ENCODE measurements at places on chromosomes 16 and 17.

- peak; percentile 42 for DNase-seq
Measured at GRCh38 chr16:3022684-3023414, 893 bp downstream of the HCFC1R1 start.

- no peak for DNase-seq
Measured at GRCh38 chr16:50526249-50526648, 21.9 kb upstream of the NKD1 start.

- no peak for DNase-seq
Measured at GRCh38 chr17:30443721-30444120, 33.5 kb upstream of the GOSR1 start.

- DNase-seq = no peak
Measured at GRCh38 chr17:29066047-29066446, 23.1 kb downstream of the PIPOX start.

DNA sequence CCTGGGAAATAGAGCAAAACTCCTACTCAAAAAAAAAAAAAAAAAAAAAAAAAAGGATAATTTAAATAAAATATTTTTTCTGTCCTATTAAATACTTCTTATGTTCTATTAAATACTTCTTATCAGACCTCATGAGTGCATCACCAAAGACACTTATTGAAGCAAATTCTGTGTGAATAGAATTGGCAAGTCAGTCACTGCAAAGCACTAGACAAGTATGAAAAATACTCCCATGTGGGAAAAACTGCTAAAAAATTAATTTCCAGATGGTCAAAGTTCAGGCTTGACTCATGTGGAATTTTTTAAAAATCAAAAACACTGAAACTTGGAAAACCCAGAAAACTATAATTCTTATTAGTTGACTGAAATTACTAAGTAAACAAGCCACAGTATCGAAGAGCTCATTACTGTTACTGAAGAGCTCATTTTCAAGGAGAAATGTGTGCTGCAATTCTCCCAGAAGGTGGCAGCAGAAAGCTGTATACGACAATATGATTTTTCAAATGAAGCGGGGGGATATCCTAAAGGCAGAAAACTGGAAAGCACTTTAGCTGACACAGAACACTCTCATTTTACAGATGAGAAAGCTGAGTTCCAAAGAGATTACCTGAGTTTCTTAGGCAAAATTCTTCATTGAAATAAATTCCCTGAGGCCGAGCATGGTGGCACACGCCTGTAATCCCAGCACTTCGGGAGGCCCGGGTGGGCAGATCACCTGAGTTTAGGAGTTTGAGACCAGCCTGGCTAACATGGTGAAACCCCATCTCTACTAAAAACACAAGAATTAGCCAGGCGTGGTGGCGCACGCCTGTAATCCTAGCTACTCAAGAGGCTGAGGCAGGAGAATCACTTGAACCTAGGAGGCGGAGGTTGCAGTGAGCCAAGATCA lies 15.9 kb upstream of the FBXO47 start:
- DNase-seq = peak; percentile 66

DNA sequence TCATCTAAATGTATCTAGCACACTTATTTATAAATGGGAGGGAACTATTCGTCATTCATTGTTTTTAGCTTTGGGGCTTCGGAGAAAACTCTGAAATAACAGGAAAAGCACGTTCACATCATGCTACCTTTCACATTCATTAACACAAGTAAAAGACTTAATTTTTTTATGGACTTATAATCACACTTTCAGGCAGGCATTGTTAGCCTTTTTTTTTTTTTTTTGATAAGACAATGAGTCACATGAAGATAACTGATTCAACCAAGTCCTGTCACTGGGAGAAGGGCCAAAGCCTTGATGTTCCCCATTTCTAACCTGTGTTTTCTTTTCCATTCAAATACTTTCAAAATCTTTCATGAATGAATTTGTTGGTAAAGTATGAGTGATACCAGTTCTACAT lies 631.3 kb upstream of the CA10 start:
- DNase-seq = no peak

GRCh38 chr16:70467113-70467512 lies 12.7 kb downstream of the FCSK start:
- peak; percentile 25 for DNase-seq

DNA sequence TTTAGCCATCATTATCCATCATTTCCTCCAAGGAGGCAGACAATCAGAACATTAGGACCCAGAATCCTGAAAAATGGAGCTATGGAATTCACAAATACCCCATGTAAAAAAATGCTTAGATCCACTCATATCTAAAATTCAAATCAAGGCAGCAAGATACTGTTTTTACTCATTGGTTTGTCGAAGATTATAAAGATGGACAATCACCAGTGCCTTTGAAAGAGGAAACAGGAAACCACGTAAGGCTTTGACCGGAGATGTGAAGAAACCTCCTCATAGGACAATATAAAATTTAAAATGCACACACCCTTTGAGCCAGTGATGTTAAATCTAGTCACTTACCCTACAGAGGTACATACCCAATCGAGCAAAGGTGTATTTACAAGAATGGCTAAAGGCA lies 130.0 kb downstream of the XYLT1 start:
- DNase-seq = no peak

DNA sequence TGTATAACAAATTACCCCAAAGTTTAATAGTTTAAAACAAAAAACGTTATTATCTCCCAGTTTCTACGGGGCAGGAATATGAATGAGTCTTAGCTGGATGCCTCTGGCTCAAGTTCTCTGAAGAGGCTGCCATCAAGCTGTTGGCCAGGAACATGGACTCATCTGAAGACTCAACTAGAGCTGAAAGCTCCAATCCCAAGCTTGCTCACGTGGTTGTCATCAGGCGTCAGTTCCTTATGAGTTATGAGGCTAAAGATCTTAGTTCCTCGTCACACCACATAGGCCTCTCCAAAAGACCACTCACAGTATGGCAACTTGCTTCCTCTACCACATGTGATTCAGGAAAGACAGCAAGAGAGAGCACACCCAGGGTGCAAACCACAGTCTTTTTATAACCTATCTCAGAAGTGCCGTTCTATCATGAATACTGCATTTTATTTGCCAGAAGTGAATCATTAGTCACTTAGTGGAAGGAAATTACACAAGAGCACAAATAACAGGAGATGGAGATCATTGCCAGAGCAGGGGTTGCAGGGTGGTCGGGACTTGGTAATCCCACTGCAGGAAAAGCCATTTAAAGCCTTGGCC lies 48.7 kb upstream of the NLK start:
- DNase-seq = no peak

- DNase-seq = no peak
Measured at GRCh38 chr17:75410141-75410540, 4.7 kb upstream of the GRB2 start.

GRCh38 chr17:73911726-73912372 lies 267.6 kb upstream of the SDK2 start:
- DNase-seq = no peak

DNA sequence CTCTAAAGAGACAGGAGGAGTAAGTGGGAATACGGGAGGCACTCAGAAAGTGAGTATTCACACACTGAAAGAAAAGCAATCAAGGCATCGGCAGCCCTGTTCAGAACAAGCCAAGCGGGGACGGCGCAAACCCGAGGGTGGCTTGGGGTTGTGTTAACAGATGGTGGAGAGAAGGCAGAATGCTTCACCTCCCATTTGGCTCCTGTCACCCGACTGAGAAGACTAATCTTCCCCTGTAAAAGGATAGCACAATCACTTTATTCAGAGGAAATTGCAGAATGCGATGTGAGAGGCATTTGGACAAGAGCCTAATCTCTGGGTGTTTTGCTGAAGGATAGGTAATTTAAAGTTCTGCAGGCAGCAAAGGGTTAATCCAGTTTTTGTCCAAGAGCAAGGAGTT lies 119.3 kb upstream of the WSCD1 start:
- no peak for DNase-seq

- no peak for DNase-seq
Measured at GRCh38 chr17:27868565-27868964, 24.6 kb downstream of the LYRM9 start.

DNA sequence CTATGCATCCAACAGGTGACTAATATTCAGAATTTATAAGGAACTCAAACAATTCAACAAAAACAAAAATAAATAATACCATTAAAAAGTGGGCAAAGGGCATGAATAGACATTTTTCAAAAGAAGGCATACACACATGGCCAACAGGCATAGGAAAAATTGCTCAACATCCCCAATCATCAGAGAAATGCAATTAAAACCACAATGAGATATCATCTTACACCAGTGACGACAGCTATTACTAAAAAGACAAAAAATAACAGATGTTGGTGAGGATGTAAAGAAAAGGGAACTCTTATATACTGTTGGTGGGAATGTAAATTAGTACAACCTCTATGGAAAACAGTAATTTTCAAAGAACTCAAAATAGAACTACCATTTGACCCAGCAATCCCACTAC lies 250.4 kb upstream of the N4BP1 start:
- DNase-seq = no peak

DNA sequence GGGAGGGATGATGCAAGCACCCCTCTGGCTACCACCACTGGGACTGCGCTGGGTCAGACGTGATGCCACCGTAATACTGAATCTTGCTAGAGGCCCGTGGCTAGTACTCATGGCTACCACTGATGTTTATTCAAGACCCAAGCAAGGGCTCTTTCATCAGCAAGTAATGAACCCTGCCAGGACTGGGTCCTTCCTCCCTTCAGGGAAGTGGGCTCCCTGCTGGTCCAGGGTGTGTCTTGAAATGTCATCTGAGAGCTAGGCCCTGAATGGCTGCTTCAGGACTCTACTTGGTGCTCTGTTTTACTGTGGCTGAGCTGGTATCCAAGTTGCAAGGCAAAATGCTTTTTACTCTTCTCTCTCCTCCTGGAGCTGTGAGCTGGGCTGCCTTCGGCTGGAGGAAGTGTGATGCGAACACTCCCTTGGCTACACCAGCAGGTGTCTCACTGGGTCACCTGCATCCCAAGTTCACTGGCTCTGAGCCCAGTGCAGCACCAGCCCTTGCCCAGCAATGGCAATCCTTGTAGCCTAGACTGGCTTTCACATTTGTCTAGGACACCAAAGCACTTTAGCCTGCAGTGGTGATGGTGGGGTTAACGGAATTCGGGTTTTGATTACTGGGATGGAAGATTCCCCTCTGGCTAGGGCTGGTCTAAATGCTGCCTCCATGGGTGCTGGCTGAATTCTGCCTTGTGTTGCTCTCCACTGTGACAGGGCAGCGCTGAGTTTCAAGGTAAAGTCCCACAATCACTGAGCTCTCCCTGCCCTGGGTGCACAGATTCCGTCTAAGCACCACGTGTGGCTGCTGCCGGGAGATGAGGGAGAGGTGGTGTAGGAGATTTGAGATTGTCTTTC lies 98.6 kb downstream of the USP22 start:
- peak; percentile 31 for DNase-seq

GRCh38 chr17:83071365-83071764 lies 8.0 kb upstream of the METRNL start:
- no peak for DNase-seq

DNA sequence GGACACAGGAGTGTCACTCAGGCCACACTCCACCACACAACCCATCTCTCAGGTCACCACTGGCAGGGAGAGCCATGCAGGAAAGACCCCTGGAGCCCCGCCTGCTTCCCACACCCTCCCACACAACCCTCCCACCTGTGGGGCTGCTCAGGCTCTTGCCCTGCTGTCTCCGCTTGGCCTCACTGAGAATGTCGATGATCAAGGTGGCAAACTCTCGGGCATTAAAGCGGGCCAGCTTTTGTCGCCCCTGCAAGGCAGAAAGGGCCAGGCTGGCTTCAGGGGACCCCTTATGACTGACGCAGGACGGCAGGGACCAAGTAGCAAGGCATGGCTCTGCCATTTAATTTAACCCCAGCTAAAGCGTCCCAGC lies 8.5 kb downstream of the TP53I13 start:
- no peak for DNase-seq

GRCh38 chr17:74901353-74902135 lies 8.1 kb upstream of the FADS6 start:
- DNase-seq = no peak

DNA sequence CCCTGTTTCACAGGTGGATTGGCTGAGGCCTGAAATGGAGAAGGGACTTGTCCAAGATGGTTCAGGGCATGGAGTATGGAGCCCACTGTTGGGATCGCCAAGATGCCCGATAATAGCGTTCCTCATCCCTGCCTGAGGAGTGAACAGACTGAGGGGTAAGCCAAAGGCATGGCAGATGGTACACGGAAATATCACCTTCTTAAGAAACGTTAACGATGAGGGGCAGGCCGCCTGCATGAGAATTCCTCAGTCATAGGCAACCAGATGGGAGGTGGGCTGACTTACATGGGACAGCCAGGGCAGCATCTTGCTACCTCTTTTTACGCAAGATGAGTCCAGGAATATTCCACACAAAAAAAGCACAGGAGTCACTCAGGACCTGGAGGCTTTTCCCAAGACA lies 188.1 kb downstream of the CCDC182 start:
- DNase-seq = no peak

DNA sequence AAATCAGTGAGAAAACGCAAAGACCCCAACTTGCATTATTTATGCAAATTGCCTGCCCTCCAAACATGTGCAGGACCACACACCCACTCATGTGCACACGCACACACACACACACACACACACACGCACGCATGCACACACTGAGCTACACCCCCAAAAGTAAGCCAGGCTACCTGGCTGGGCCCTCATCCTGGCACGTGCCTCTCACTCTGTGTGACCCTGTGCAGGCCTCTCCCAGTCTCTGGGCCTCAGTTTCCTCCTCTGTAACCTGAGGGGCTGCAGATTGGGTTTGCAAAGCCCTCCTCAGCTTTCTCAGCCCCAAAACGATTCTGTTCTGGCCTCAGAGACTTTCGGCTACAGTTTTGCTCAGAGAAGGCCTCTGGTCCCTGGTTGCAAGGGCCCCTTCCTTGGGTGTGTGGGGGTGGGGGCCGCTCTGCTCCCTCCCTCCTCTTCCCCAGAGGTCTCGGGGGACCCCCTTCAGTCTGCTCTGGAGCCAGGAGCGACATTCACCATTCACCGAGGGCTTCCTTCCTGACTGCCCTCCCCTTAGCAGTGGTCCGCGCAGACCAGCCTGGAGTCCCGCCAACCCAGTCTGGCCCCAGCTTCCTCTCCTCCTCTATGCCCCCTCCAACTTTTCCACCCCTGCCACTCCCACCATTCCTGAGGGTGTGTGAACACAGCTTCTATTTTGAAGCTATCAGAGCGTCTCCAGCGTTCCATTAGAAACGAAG lies 5.4 kb upstream of the PIK3R6 start:
- no peak for DNase-seq

DNA sequence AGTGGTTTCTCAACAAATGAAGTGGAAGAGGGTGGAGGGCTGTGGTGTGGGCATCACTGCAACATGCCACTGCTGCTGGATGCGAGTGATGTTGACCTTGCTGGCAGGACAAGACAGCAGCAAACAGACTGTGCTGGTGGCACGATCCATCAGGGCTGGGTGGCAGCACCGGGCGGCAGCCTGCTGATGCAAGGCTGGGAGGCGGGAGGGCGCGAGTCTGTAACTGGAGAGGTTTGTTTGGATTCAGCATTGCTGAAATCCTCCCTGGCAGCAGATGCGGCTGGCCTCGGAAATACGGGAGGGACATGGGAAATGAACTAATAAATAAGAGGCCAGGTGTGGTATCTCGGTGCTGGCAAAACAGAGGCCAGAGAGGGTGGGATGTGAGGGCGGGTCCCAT lies 224.2 kb downstream of the ENGASE start:
- no peak for DNase-seq

GRCh38 chr17:58811290-58811689 lies 55.6 kb downstream of the PPM1E start:
- DNase-seq = no peak

GRCh38 chr17:64448665-64449512 lies at the start of gene MILR1:
Gene MILR1 (plus strand): TSS chr17:64449115. CDS start chr17:64449169, 54 bp downstream.
- peak; percentile 21 for DNase-seq

Data from CD4-positive, alpha-beta T cell treated with Interleukin-17A for 4 hours (primary cell).